ENCODE measurements at places on chromosomes 5 and 9.

DNA sequence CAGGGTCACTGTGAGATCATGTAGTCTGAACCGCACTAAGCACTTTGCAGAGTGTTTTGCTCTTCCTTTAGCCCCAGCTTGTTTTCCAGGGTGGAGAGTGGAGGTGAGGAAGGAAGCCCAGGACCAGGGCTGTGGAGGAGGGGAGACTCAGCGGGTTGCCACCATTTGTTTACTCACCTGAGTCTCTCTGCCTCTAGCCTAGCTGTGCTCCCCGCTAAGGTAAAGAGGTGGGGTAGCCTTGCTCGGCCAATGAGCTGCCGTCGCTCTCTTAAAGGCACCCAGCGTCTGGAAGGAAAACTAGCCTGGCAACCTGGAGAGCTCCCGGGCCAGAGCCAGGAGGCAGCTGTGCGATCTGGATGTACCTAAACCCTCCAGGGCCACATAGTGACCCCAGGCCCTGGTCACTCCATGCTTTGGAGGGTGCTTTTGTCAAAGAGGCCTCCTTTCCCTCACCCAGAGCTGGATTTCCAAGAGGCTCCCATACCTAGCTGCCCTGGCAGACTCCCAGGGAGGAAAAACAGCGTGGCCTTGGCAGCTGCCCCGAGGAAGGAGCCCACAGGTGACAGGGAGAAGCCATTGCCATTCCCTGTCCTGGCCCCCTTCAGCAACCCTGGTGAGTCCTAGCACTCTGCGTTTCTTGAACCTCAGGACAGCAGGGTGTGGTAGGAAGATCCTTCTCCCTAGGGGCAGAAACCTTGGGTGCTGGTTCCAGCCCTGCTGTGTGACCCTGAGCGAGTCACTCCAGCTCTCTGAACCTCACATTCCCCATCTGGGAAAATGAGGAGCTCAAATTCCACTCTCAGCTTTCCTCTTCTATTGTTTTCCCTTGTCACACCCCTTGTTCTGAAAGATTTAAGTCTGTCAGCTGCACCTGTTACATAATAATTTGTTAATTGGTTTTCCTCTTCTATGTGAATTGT lies 42.4 kb upstream of the LARP1 start:
- no peak for DNase-seq

DNA sequence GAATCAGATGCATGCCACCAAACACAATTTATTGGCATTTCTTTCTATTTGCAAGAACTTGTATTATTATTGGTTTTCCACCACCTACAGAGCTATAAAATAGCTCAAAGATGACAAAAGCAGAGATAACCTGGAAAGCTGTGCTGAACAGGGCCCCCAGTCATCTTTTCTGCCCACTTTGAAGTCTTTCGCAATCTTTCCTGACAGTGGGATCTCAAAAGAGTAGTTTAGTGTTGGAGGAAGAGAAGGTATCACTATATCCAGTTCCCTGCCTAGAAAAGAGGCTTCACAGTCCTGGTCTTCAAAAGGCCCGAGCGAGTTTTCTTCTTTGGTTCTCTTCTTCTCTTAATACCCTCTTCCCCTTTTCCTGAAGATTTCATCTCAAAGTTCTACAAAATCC lies 231.0 kb downstream of the RAB3C start:
- no peak for DNase-seq

DNA sequence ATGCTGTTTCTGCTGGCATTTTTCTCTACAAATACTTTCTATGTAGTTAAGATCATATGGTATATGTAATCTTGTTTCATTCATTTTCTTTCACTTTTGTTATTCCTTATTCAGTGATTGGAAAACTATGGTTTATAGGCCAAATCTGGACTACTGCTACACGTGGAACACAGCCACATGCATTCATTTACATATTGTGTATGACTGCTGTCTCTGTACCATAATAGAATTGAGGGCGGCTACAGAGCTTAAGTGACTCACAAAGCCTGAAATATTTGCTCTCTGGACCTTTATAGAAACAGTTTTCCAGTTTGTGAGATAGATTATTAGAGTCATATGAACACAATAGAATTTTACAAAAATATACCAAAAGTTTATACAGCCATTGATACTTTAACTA lies 133.6 kb upstream of the CDKN2B start:
- no peak for DNase-seq

DNA sequence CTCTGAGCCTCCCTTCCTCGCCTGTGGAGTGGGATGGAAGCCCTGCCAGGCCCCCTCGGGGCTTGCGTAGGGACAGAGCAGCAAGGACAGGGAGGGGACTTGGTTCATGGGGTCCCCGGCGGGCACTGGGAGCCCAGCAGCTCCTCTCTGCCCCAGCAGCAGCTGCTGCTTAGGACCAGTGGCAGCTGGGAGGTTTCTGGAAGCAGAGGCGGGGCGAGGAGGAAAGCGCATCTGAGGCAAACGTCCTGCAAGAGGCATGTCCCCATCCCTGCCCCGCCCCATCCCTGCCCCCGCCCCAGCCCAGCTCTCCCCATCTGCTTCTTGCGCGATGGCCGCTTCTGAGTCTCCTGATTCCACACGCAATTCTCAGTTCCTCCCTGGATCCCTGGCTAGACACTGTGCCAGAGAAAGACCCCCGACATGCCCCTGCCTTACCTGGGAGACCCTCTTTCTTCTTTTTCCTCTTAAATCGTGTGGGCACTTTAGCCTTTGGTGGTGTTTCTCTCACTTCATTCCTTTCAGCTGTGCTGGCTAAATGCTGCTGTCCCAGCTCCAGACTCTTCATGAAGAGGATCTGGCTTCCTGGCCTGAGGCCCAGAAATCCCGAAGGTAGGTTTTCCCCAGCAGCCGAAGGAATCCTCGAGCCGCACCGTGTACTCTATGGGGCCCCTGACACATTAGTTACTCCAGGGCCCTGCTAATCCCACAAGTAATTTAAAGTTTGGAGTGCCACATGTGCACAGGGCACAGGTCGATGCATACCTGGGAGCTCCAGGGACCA lies 4.4 kb upstream of the OR2S2 start:
- DNase-seq: no peak

DNA sequence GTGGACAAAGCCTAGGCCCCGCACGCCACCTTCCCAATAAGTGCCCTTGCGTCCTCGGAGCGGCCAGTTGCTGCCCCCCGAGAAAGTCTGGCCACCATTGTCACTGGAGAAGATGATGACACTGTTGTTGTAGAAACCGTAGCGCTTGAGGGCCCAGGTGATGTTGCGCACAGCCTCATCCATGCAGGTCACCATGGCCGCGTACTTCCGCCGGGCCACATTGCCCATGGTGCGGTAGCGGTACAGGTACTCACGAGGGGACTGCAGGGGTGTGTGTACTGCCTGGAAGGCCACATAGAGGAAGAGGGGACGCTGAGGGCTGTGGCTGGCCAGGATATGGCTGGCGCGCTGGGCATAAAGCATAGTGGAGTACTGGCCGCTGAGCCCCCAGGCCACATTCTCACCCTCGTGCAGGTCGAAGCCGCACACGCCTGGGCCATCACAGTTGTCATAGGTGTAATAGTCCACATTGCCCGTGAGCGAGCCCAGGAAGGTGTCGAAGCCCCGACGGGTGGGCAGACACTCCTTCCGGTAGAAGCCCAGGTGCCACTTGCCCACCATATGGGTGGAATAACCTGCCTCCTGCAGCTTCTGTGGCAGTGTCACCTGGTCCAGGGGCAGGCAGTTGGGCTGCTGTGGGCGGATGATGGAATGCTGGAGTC lies 4.6 kb downstream of the ARSI start:
- no peak for DNase-seq

GRCh38 chr5:84290161-84290560 lies 94.5 kb downstream of the EDIL3 start:
- no peak for DNase-seq

GRCh38 chr5:154095904-154096303 lies 57.1 kb downstream of the MFAP3 start:
- DNase-seq: no peak

GRCh38 chr5:178232124-178232919 lies at the start of gene PHYKPL:
PHYKPL (minus strand) TSS chr5:178232802; CDS start chr5:178232550, 252 bp downstream.
- no peak for DNase-seq

- DNase-seq: peak; percentile 92
Observed at GRCh38 chr9:80061940-80062339, 490.2 kb downstream of the TLE4 start.

DNA sequence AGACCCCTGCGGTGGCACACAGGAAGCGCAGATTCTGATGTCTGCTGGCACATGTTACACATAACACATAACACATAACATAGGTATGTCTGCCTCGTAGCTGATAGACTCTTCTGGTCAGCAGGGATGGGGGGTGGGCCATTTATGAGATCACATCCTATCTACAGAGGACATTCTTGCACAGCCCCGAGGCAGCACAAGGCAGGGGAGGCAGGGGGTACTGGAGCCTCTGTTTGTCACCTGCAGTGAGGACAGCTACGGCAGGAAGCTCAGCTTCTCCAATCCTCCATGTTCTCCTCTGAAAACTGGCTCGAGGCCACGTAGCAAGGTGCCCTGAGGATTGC lies 16.7 kb upstream of the MED10 start:
- no peak for DNase-seq

- DNase-seq: no peak
Observed at GRCh38 chr5:119315516-119315949, 40.3 kb upstream of the TNFAIP8 start.

- DNase-seq: no peak
Observed at GRCh38 chr9:78028926-78029325, 2.7 kb downstream of the GNAQ start.

- DNase-seq: no peak
Observed at GRCh38 chr9:2302606-2303005, 287.5 kb downstream of the SMARCA2 start.

GRCh38 chr5:104612005-104612404 lies 1049.4 kb upstream of the NUDT12 start:
- DNase-seq: no peak

DNA sequence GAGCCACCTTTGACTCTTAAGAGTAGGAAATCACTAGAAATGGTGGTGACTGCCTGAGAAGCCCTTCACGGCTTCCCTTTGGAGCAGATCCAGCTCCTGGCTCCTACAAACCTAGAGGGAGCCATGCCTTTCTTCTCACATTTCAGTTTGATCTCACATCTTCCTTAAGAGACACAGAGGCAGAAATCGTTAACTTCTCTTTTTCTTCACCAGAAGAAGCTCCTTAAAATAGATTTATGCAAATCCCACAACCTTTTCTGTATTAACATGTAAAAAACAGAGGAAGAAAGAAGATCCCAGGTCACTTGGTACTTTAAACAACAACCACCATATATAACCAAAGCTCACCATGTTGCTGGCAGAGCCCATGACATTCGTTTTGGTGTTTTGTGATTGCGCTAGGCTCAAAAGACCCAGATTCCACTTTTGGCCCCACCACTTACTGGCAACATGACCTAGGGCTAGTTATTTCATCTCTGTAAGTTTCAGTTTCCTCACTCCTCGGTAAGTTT lies 29.6 kb downstream of the PAX5 start:
- DNase-seq: no peak

GRCh38 chr9:93807166-93808074 lies 147.7 kb downstream of the BARX1 start:
- no peak for DNase-seq

DNA sequence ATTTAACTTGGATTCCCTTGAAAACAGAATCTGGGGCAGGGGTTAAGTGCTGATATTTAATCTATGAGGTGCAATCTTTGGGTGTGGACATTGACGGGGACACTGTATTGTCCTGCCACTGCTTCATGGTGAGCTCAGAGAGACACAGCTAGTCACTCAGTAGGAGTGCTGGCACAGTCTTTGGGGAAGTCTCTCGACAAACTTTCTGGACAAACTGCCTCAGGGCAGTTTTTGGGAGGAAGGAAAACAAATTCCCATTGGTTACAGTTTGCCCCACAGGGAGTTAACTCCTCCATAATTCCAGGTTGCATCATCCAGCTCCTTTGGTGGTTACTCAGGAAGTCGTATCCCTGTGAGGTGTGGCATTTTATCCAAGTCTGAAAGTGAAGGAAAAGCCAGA lies 17.9 kb downstream of the HNRNPK start:
- no peak for DNase-seq

DNA sequence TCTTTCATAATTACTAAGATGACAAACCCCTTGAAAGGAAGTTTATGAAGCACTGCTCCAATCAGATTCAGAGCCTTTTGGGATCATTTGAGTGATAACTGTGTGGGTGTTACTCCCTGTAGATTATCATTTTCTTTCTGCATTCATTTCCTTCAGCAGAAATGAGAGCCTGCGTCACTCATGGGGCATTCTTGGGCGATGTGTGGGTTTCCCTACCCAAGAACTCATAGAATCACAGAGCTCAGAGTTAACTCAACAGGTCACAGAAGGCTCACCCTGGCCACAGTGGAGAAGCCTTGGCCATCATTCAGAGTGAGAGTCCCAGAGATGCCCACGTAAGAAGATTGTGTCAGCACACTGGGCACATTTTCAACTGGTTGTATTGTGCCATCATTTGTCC lies 401.9 kb downstream of the TLE4 start:
- DNase-seq: no peak

- DNase-seq: no peak
Observed at GRCh38 chr9:22241024-22241423, 205.6 kb upstream of the DMRTA1 start.
